ENCODE measurements at places on chromosomes 12 and 14. TPM values are rescaled to one million over a fixed set of nuclear protein-coding genes. Genes with fewer than 3 reads are reported as not detected.
A peak's percentile ranks its signal among the peaks of the same experiment; 100 is the strongest.

DNA sequence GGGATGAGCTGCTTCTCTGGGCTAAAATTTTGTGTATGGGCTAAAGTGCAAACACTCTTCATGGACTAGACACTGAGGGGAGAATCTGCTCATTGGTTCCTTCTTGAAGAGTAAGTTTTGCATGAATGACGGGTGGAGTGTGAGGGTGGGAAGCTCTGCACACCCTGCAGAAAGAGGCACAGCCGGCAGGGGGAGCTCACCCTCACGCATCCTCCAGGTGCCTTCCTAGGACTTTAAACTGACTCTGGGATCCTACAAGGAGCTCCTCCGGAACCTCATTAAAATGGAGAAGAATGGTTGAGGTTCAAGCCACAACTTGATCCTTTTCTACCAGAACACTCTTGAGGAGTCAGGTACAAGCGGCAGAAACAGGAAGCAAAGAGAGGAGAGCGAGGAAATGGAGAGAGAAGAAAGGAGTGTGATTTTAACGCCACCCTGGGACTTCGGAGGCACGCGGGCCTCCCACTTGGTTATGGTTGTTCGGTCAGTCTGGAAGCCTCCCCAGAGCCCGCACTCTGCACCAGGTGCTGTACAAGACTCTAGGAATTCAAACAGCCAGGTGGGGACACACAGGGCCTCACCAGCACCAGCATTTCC lies 87.5 kb downstream of the SETD3 start:
- peak; percentile 2 for DNase-seq

GRCh38 chr12:47805417-47805816 lies 14.3 kb downstream of the HDAC7 start:
- DNase-seq, result no peak

GRCh38 chr12:131608740-131609690 lies 101.9 kb upstream of the SFSWAP start:
- no peak for DNase-seq

GRCh38 chr14:20489093-20489994 lies 16.0 kb upstream of the RNASE10 start:
- no peak for DNase-seq

- DNase-seq, result no peak
These were observed 92.9 kb upstream of the EGLN3 start for GRCh38 chr14:34043627-34044372.

Gene BICD1
- total RNA-seq, result 40.0 TPM

Gene SMCO3
- not detected for total RNA-seq

Gene KLHL28
- total RNA-seq, result 7.2 TPM

Gene VRTN
- not detected for total RNA-seq

Gene SMOC1
- total RNA-seq, result 0.46 TPM

Gene COCH
- total RNA-seq, result 1.3 TPM

Gene CCDC198
- not detected for total RNA-seq

Data from Panc1 (cell line).